ENCODE measurements at places on chromosomes 16 and 17. TPM values are rescaled to one million over a fixed set of nuclear protein-coding genes. Genes with fewer than 3 reads are reported as not detected.

The C16orf87 gene
- 11.1 TPM for total RNA-seq

The SMARCE1 gene
- 120 TPM for total RNA-seq

The C16orf92 gene
- total RNA-seq, result not detected

The ACSM2A gene
- total RNA-seq, result not detected

The LGALS9B gene
- not detected for total RNA-seq

Measured in endothelial cell of umbilical vein (primary cell).